Substantia nigra (tissue), 51 donors: ENCODE measurements at places on chromosomes 6 and 20.

- DNase-seq: no peak
These were observed 200.5 kb upstream of the ARG1 start for GRCh38 chr6:131372535-131372934.

GRCh38 chr20:4925842-4926530 is 75.3 kb downstream of the SLC23A2 start:
- DNase-seq: peak; percentile 10

GRCh38 chr6:125957391-125957693 is 772 bp downstream of the HINT3 start:
- DNase-seq: no peak

DNA sequence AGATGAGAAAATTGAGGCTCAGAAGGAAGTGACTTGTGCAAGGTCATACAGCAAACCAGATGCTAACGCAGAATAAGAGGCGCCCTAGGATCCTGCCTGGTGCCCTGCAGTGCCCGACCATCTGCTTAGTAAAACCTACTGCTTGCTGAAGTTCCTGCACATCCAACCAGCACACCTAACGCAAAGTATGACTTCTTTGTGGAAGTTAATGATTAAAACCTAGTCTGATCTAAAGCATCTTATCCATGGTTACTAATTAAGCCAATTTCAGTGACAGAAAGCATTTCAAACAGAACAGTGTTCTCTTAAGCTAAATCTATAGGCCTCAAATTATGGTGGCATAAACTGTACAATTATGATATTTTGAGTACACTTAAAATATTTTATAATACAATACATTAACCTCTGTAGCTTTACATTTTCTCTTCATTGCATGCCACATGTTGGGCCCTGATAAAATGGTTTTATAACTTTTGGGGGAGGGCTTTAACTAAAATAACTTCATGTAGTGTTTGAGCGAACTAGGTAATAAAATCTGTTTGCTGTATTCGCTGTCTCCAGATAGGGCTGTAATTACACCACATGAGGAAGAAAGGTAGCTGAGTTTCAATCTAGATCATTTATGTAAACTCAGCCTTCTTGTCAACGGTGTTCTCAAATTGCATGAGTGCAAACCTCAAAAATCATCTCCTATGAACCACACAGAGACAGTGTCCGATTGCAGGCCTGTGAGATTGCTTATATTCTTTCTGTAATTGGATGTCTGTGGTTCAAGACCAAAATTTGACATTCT is 37.5 kb upstream of the BEND3 start:
- no peak for DNase-seq
